ENCODE measurements at places on chromosomes 1 and 21. TPM values are rescaled to one million over a fixed set of nuclear protein-coding genes. Genes with fewer than 3 reads are reported as not detected.

The WNT4 gene
- not detected for total RNA-seq

- no peaks in the 10 kb centered on the region for H3K27me3 ChIP-seq
- DNase-seq = no peak
- no peaks in the 10 kb centered on the region for H3K36me3 ChIP-seq
- no peak overlapping the region for H3K27ac ChIP-seq
These were observed 7.9 kb downstream of the DISC1 start for GRCh38 chr1:231634323-231635013.

- no peaks in the 10 kb centered on the region for H3K36me3 ChIP-seq
- H3K4me3 ChIP-seq = no peak overlapping the region
- no peaks in the 10 kb centered on the region for H3K27me3 ChIP-seq
- no peak for DNase-seq
- H3K4me1 ChIP-seq = no peaks in the 10 kb centered on the region
These were observed 13.7 kb upstream of the VPS45 start for GRCh38 chr1:150053926-150054325.

GRCh38 chr1:219548386-219548785 is 64.5 kb downstream of the ZC3H11B start:
- H3K36me3 ChIP-seq = no peaks in the 10 kb centered on the region
- no peak overlapping the region for H3K27ac ChIP-seq
- no peaks in the 10 kb centered on the region for H3K27me3 ChIP-seq
- no peak for DNase-seq

DNA sequence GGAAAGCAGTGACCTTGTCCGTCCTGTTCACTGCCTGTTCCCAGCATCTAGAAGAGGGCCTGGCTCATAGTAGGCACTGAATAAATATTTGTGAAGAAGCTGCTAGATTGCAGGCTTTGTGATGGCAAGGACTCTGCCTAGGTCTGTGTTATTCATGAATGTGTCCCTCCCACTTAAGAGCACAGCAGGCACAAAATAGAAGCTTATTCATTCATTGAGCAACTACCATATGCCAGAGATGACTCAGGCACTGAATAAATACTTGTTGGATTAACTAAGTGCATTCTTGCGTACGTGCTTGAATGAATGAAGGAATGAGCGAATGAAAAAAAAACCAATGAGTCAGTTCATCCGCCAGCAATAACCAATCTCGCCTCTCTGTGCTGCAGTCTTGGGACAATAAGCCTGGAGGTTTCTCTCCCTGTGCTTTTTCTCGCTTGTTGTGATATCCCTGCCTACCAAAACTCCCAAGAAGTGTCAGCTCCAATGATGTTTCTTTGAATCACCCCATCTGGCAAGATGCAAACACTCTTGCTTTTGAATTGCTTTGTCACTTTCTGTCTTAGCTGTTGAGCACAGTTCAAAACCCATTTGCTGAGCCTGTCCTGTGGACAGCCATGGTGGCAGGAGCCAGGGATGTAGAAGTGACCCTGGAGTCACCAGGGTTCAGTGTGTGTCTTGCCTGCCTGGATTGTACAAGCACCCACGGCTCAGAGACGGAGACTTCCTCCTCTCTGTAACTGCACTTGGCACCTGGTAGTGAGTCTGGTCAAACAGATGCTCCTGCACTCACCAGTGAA is 143.9 kb downstream of the KAZN start:
- no peak overlapping the region for H3K4me3 ChIP-seq
- no peak for DNase-seq
- H3K36me3 ChIP-seq = no peaks in the 10 kb centered on the region
- no peak overlapping the region for H3K27ac ChIP-seq

DNA sequence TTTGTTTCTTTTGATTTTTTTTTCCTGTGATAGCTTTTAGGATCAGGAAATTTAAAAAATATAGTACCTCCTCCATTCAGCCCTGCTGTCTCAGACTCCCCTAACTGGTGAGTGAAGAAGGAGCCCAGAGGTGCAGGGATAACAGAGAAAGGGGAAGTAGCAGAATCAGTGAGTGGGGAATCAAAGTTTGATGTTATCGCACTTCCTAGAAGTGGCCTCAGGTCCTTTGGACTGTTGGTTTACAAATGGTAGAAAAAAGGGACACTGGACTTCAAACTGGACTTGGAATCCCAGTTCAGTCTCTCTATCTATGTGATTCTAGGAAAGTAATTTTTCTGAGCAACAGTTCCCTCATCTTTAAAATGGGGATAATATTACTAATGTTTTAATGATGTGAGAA is 99.5 kb downstream of the FGGY start:
- H3K27ac ChIP-seq = no peak overlapping the region
- no peaks in the 10 kb centered on the region for H3K27me3 ChIP-seq

DNA sequence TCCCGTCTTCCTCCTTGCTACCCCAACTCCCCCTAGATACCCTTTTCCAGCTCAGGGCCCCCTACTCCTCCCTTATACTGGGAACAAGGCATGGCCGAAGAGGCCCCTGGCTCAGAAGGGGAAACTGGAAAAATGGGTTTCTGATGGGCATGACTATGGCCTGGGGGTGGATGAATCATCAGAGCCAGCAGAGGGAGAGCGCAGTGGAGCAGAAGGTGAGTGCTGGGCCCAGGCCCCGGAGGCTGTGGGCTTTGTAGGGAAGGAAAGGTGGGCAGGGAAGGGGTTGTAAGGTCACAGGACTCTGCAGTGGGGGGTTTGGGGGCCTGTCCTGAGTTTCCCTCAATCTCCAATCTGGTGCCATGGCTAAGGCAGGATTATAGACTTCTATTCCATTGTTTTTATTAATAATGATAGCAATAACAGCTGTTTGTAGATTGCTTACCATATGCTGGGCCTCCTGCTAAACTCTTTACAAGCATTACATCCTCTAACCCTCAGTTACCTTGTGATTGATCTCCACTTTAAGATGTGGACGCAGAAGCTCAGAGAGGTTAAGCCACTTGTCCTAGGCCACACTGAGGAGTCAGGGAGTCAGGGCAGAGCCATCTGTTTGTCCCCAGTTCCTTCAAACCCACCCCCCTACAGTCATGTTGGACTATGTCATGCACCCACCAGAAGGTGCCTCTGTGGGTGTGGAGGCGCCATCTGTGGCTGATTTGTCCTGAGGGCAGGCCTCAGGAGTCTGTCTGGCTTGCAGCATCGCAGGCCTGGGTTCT is 36.2 kb upstream of the ZNF362 start:
- no peaks in the 10 kb centered on the region for H3K4me1 ChIP-seq
- H3K36me3 ChIP-seq = no peaks in the 10 kb centered on the region
- H3K27me3 ChIP-seq = no peaks in the 10 kb centered on the region

All from breast epithelium (tissue), 4 donors.